Tongue (tissue), 3 donors: ENCODE measurements at places on chromosomes 12 and 14.

DNA sequence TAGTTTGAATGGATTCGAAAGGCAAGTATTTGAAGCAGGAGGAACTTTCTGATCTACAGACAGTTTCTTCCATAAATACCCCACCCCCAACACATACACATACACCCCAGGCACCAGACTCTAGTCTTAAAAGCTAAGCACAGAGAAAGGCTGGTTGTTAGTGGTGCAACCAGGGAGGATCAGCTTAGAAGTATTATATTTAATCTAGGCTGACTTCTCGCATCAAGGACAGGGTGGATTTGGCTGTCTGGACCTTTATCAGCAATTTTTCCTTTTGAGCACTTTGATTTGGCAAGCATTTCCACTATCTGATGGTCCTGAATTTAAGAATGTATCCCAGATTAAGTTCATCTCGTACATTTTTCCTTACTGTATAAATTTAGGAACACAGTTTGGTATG lies 1489.8 kb upstream of the FLRT2 start:
- no peak for DNase-seq

- DNase-seq: no peak
Measured at GRCh38 chr14:79663453-79663852, 547.9 kb downstream of the DIO2 start.

- no peak for DNase-seq
Measured at GRCh38 chr12:117486840-117487659, 125.6 kb upstream of the NOS1 start.

- peak; percentile 73 for DNase-seq
Measured at GRCh38 chr12:53224061-53224896, 7.7 kb downstream of the RARG start.

GRCh38 chr12:30823156-30823699 lies 68.5 kb upstream of the CAPRIN2 start:
- peak; percentile 59 for DNase-seq

DNA sequence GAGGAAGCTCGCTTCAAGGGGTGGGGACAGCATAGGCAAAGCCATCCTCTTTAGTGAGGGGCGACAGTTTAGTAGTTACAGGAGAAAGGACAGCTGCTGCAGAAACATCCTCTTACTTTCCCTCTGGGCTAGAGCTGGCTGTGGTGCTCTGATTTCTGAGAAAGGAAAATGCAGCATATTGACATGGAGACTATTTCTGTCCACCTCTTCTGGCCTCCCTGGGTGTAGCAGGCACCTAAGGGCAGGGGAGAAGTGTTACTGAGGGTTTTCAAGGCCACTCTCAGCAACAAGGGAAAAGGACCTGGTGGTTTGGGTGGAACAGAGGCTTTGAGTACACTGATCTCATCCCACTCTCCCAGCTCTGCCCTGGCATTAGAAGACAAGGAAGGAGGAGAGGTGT lies 40.0 kb upstream of the CTDSP2 start:
- peak; percentile 65 for DNase-seq

DNA sequence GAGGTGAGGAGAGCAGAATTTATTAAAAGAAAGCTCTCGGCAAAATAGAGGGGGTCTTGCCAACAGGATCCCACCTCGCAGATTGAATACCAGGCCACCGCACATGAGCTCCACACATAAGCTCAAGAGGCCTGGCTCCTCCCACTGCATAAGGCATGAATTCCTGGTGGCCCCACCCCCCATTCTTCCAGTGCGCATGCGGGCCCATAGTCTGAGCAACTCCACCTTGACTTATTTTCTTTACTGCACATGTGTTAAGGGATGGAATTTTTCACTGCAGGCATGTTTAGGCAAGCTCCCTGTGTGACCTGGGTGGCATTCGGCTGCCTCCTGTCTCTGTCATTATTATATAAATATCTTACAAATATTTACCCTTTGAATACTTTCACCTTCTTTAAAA lies 412.5 kb downstream of the RMST start:
- peak; percentile 54 for DNase-seq

GRCh38 chr12:57127101-57127725 lies 1.1 kb upstream of the LRP1 start:
- peak; percentile 48 for DNase-seq

- no peak for DNase-seq
Measured at GRCh38 chr14:98062083-98062482, 1209.9 kb downstream of the BCL11B start.

DNA sequence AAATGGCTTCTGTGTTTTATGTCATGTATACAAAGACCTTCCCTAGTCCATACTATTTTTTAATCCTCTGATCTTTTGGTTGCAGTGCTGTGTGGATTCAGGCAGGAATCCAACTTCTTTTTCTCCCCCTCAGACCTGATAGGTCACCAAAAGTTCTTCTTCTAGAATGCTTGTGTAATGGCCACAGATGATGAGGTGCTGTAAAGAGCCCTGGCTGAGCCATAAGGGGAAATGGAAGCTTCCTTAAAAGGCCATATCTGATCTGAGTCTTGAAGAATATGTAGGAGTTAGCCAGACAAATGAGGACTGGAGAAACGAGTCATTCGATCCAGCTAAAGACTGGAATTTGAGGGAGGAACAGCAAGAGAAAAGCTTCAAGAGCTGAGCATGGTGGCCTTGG lies 353.9 kb downstream of the PCNX1 start:
- DNase-seq: no peak

GRCh38 chr12:121205491-121205890 lies 4.4 kb upstream of the P2RX4 start:
- no peak for DNase-seq
